Endodermal cell (in vitro differentiated cells): ENCODE measurements at places on chromosomes 6 and 20. TPM values are rescaled to one million over a fixed set of nuclear protein-coding genes. Genes with fewer than 3 reads are reported as not detected.

DNA sequence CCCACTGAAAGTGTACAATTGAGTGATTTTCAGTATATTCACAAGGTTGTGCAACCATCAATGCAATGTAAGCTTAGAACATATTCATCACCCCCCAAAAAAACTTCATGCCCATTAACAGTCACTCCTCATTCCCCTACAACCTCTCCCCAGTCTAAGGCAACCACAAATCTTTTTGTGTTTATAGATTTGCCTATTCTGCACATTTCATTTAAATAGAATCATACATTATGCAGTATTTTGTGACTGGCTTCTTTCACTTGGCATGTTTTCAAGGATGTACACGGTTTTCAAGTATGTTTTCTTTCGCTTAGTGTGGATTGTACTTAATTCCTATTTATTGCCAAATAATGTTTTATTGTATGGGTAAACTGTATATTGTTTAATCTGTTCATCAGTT, 329.3 kb upstream of the RNF24 start:
- H3K27ac ChIP-seq, result no peak overlapping the region
- no peak overlapping the region for H3K4me3 ChIP-seq
- DNase-seq, result no peak
- H3K27me3 ChIP-seq, result no peaks in the 10 kb centered on the region
- no peaks in the 10 kb centered on the region for H3K4me1 ChIP-seq
- H3K36me3 ChIP-seq, result no peaks in the 10 kb centered on the region

- no peaks in the 10 kb centered on the region for H3K27me3 ChIP-seq
- no peak overlapping the region for H3K27ac ChIP-seq
- H3K36me3 ChIP-seq, result no peaks in the 10 kb centered on the region
Observed at GRCh38 chr6:114272582-114272981, 70.2 kb downstream of the HS3ST5 start.

The SCUBE3 gene
- 0.81 and 0.86 TPM in 2 replicates for total RNA-seq

The C20orf144 gene
- 0.31 to 0.44 TPM in 2 of 3 replicates, not detected in the other for total RNA-seq
